ENCODE measurements at places on chromosomes 12 and 14. TPM values are rescaled to one million over a fixed set of nuclear protein-coding genes. Genes with fewer than 3 reads are reported as not detected.

Gene CYP27B1
- 0.84 TPM for polyA plus RNA-seq

Gene LRRK2
- 3.8 TPM for polyA plus RNA-seq

Gene SERPINA3
- not detected for polyA plus RNA-seq

Gene PPP1R36
- polyA plus RNA-seq = 0.44 TPM

Gene SALL2
- polyA plus RNA-seq = 13.9 TPM

Gene LBHD2
- not detected for polyA plus RNA-seq

Gene CLEC2A
- not detected for polyA plus RNA-seq

Gene KRT78
- polyA plus RNA-seq = not detected

Gene SSTR1
- polyA plus RNA-seq = 0.18 TPM

Gene BDKRB1
- polyA plus RNA-seq = 0.69 TPM

Gene CD163L1
- polyA plus RNA-seq = 12.3 TPM

Gene SLC38A4
- polyA plus RNA-seq = 8.3 TPM

Gene NFE2
- polyA plus RNA-seq = 3.5 TPM

Gene WNT5B
- polyA plus RNA-seq = 32.3 TPM

Gene ART4
- polyA plus RNA-seq = not detected

Gene NYNRIN
- 28.4 TPM for polyA plus RNA-seq

Gene POP5
- polyA plus RNA-seq = 21.9 TPM

Gene CLEC12A
- 1.1 TPM for polyA plus RNA-seq

Gene TMEM121
- 2.0 TPM for polyA plus RNA-seq

Gene IRAK3
- polyA plus RNA-seq = 6.1 TPM

Gene NKX2-1
- polyA plus RNA-seq = not detected

Gene IL22
- not detected for polyA plus RNA-seq

Gene PTPRO
- 0.99 TPM for polyA plus RNA-seq

Gene NPFF
- not detected for polyA plus RNA-seq

Gene CLEC2D
- 14.4 TPM for polyA plus RNA-seq

Gene HOXC6
- 10.7 TPM for polyA plus RNA-seq

Gene TSPAN19
- not detected for polyA plus RNA-seq

Gene ISM2
- polyA plus RNA-seq = 0.15 TPM

Gene PLA2G1B
- polyA plus RNA-seq = not detected

Gene KRT72
- not detected for polyA plus RNA-seq

Gene HOXC11
- 9.7 TPM for polyA plus RNA-seq

Gene ADCK1
- polyA plus RNA-seq = 7.3 TPM

Gene DYRK2
- polyA plus RNA-seq = 53.9 TPM

Gene NELL2
- 1.2 TPM for polyA plus RNA-seq

Gene RFX4
- 0.11 TPM for polyA plus RNA-seq

Gene STYK1
- 0.14 TPM for polyA plus RNA-seq

Gene TMTC2
- polyA plus RNA-seq = 14.8 TPM

Gene ERP27
- polyA plus RNA-seq = 0.38 TPM

Gene OR6C6
- polyA plus RNA-seq = not detected

Gene RGS6
- polyA plus RNA-seq = 6.8 TPM

Gene AKAP6
- 60.2 TPM for polyA plus RNA-seq

Gene OASL
- 0.11 TPM for polyA plus RNA-seq

Gene IL26
- polyA plus RNA-seq = not detected

Gene NTN4
- 48.9 TPM for polyA plus RNA-seq

Gene PAX9
- 0.26 TPM for polyA plus RNA-seq

Gene CIDEB
- polyA plus RNA-seq = 9.0 TPM

Gene WNT1
- not detected for polyA plus RNA-seq

Gene WSCD2
- polyA plus RNA-seq = 4.1 TPM

Gene TAS2R31
- polyA plus RNA-seq = 1.1 TPM

Gene AKAP3
- polyA plus RNA-seq = 1.5 TPM

Gene BMP4
- 17.1 TPM for polyA plus RNA-seq

Gene CMA1
- polyA plus RNA-seq = not detected

Gene CLEC1A
- 3.7 TPM for polyA plus RNA-seq

Gene TPH2
- polyA plus RNA-seq = not detected

Gene CLEC7A
- 1.5 TPM for polyA plus RNA-seq

Measured in muscle of back (tissue), 13 donors.